Right renal cortex interstitium (tissue), 3 donors: ENCODE measurements at places on chromosomes 7 and 10. TPM values are rescaled to one million over a fixed set of nuclear protein-coding genes. Genes with fewer than 3 reads are reported as not detected.

- DNase-seq: no peak
Observed at GRCh38 chr10:121647401-121647800, 49.2 kb upstream of the FGFR2 start.

GRCh38 chr7:111145472-111145871 is 54.5 kb downstream of the LRRN3 start:
- DNase-seq: no peak

DNA sequence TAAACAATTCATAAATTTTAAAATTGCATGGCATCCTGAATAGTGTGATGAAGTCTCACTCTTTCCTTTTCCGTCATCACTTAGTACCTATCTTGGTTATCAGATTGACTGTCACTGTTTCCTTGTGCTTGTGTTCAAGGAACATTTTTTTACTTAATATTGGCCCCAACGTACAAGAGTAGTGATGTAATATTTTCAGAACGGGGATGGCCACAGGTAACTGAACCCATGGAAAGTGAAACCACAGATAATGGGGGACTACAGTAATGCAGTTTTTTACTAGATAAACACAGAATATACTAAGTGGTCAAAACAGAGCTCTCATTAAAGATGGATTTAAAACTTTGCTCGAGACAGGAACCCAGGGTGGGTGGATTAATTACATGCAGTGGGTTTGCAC is 85.4 kb downstream of the MACC1 start:
- no peak for DNase-seq

- DNase-seq: no peak
Observed at GRCh38 chr7:98315318-98315993, 34.0 kb downstream of the BRI3 start.

The TEX36 gene
- not detected for polyA plus RNA-seq
